ENCODE measurements at places on chromosomes 13 and 19.

- no peak for DNase-seq
Observed at GRCh38 chr13:80256352-80256932, 84.5 kb downstream of the SPRY2 start.

DNA sequence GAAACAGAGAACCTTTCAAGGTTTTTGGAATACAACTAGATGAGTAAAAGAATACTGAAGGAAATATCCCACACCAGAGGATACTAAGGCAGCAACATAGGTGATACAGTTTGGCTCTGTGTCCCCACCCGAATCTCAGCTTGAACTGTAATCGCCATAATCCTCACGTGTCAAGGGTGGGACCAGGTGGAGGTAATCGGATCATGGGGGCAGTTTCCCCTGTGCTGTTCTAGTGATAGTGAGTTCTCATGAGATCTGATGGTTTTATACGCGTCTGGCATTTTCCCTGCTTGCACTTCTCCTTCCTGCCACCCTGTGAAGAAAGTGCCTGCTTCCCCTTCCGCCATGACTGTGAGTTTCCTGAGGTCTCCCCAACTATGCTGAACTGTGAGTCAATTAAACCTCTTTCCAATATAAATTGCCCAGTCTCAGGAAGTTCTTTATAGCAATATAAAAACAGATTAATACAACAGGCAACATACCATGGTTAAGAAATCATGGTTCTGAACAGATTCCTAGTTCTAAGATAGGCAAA, 97.0 kb downstream of the ABCC4 start:
- no peak for DNase-seq

GRCh38 chr13:36509369-36509768, 77.1 kb downstream of the CCNA1 start:
- DNase-seq, result no peak

GRCh38 chr19:55596304-55596703, 3.0 kb downstream of the FIZ1 start:
- DNase-seq, result no peak

DNA sequence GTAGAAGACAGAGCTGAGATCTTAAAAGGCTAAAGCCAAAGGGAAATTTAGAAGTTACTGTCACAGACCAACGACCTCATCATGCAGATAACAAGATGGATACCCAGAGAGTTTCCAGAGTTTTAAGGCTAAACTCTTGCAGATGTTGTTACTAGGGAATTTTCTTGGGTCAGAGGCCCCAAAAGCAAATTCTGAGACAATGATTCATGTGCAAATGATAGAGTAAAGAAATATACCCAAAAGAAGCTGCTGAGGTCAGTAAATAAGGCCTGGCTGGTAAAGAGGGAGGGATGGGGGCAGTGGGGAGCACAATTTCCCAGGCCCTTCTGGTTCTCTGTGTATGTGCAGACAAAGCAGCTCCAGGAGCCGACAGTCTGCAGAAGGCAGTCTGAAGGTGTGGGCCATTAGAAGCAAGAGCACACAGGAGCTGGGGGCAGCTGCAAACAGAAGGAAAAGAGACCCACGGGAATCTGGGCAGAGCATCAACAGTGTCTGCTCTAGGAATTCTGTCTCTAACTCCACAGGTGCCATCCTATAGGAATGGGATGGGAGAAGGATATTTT, 330.8 kb downstream of the TBC1D4 start:
- DNase-seq, result no peak

DNA sequence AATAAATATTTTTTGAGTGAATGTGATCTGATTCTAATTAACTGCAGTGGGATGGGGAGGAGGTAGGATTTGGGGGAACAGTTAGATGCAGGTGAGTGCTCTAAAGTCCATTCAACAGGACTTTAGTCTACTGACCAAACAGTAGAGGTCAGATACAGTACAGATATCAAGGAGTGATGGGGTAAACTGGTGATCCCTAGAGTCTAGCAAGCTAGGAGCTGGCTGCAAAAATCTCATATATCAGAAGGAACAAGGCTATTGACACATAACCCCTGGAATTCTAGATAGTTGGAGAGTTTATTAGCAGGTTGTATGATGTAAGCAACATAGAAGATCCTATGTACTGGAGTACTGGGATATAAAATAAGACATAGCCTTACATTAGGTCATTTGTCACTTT, 131.6 kb downstream of the HS6ST3 start:
- no peak for DNase-seq

DNA sequence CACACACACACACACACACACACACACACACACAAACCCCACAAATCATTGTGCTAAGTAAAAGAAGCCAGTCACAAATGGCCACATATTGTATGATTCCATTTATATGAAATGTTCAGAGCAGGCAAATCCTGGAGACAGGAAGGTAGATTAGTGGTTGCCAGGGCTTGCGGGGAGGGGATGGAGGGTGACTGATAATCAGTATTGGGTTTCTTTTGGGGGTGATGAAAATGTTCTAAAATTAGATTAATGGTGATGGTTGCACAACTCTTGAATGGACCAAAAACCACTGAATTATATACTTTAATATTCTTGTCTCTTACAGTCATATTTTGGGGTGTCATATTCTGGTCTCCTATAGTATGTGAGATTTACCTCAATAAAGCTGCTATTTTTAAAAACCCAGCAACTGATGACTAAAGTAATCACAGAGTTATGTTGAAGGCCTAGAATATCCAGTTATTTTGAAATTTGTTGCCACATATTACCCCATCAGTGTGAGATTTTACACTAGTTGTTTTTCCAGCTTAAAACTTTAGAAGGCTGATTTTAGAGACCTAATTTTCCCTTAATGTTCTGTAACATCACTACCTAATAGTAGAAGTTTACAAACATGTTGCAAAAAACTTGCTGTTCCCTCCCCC, 20.3 kb downstream of the FLT1 start:
- DNase-seq, result no peak

DNA sequence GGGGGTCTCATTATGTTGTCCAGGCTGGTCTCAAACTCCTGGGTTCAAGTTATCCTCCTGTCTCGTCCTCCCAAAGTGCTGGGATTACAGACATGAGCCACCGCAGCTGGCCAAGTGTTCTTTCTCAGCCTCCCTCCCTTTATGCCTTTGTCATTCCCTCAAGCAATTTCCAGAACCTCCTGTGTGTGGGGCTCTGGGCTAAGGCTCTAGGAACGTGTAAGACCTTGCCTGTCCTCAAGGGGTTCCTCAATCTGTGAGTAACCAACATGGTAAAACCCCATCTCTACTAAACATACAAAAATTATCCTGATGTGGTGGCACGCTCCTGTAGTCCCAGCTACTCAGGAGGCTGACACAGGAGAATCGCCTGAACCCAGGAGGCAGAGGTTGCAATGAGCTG, 15.5 kb upstream of the SPACA4 start:
- no peak for DNase-seq

GRCh38 chr19:31070146-31071065, 278.8 kb downstream of the TSHZ3 start:
- DNase-seq, result no peak

DNA sequence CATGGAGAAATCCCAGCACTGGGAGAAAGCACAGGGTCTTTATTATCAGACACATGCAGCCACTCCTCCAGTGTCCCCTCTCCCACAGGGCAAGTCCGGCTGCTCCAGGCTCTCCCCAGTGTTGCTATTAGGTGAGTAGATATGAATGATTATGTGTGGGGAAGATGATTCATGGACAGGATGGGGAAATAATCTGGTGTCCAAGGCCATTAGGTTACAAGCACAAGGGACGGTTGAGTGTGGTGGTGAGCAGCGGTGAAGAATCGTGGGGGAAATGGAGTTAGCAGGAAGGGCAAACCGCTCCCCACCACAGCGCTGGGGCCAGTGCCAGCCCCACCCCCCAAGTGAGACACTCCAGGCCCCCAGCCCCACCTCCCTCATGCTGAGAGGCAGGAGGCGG, 19.0 kb downstream of the CD177 start:
- DNase-seq, result no peak

DNA sequence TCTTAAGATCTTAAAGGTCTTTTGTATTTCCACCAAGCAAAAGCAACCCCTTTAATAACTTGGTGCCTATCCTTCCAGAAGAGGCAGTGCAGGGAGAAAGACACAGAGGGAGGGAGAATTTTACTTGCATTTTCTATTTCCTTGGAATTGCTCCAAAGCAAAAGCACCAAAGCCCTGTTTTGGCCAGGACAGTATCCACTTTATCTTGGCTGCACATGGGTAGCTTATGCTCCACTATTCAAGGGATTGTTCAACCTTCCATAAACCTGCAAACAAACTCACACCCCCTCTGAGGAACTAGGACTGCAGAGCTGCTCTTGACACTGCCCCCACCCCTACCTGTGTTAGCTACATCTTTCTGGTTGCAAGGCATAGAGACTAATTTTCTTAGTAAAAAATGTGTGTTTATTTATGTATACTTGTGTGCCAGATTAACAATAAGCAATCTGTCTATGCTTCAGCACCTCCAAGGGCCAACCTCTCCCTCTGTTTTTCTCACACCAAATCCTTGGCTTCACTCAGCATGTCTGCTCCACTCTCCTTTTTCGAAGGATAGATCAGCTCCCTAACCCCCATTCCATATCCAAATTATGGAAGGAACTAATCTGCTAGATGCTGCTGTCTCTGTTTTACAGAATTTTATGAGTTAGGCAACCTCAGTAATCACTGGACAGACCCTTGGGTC, 68.1 kb upstream of the KLF12 start:
- no peak for DNase-seq

DNA sequence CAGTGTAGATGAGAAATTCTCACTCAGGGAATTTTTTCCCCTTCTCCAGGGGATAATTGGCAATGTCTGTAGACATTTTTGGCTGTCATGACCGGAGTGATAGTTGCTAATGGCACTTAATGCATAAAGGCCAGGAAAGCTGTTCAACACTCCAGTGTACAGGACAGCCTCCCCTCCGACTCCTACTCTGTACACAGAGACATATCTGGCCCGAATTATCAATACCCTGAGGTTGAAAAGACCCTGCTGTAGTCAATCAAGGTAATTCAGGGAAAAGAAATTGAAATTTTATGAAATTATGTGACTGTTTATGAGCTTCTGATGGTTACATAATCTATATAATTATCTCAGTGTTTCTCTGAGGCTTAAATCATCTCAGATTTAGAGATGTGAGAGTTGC, 720.7 kb downstream of the OLFM4 start:
- DNase-seq, result no peak

DNA sequence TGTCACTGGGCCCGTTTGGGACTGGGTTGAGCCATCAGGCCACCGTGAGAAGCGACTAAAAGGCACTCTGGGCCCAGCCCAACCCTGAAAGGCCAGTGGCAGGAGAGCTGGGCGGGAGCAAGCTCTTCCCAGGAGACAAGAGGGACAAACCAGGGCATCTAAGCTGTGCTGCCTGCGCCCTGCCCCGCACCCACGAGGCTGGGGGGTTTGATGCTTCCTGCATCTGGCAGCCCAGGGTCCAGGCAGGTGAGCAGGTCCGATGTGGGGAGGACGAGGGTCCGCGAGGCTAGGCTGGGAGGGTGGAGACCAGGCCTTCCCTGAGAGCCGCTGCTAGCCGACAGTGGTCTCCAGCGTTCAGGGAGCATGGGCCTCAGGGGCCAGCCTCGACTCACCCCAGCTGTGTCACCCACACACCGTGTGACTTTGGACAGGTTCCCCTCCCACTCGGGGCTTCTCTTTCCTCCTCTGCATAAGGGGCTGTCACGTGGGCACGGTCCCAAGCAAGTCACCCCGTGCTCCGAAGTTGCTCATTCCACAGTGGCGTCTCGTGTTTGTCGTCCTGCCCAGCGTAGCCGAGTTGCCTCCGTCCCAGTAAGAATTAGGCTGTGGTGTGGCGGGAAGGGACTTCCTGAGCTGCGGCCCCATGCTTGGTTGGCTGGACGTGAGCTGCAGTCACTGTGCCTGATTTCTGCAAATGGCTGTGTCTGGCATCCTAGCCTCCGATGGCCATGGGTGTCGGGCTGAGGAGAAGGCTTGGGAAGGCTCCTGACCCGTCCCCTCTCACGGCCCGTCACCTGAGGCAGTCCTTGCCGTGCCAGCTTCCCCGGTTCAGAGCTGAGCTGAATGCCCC, 15.8 kb downstream of the PLIN4 start:
- no peak for DNase-seq

GRCh38 chr19:56314018-56314380, 640 bp downstream of the ZSCAN5A start:
- DNase-seq, result peak; percentile 76

Measured in NCI-H774 (cell line).